Stimulated activated CD4-positive, alpha-beta T cell treated with anti-CD3 and anti-CD28 coated beads, Interleukin-4, amount 100 ng/mL, for 4 hours (primary cell): ENCODE measurements at places on chromosomes 1 and 21.

DNA sequence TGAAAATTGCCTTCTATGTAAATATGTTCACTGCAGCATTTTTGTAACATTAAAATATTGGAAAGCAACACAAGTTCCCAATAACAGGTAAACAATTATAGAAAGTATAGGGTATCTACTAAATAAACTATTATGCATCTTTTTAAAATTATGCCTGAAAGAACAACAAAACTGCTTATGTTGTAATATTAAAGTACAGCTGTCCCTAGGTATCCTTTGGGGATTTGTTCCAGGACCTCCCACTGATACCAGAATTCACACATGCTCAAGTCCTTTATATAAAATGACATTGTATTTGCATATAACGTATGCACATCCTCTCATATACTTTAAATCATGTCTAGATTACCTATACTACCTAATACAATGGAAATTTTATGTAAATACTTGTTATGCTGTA is 121.8 kb upstream of the TNFSF4 start:
- DNase-seq = no peak

GRCh38 chr1:13813398-13814012 is 113.5 kb downstream of the PRDM2 start:
- peak; percentile 65 for DNase-seq

DNA sequence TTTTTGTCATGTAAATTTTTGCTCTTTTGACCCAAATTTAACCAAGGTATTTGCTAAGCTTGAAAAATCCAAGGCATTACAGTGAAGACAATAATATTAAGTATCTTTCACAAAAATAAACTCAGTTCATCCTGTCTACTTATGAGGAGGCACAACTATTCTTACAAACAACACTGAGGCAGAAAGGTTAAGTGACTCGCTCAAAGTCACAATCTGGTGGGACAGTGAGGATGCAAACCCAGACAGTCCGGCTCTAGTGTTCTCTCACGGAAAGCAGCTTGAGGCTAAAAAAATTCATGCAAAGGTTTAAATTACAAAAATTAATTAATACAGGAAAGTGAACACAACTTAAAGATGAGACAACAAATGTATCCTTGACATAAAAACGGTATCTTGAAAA is 125.3 kb downstream of the SIPA1L2 start:
- no peak for DNase-seq

GRCh38 chr1:991895-992294 is 8.0 kb downstream of the HES4 start:
- DNase-seq = no peak

DNA sequence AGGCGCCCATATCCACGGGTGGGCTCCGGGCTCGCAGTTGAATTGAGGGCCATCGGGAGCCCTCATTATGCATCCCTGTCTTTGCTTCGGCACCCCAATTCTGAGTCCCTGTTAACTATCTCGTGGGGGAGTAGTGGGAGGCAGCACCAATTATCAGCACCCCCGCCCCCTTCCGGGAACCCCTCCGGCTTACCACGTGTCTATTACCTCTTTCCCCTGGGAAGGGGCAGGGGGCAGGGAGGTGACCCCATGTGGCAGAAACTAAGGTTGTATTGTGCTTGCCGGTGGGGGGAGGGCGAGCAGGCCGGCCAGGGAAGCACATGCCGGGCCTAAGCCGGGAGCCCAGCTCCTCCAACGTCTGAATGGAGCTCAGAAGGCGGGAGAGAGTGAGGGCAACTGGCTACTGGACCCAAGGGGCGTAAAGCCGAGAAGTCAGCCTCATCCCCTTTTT is 1.0 kb downstream of the LIN28A start:
- no peak for DNase-seq

DNA sequence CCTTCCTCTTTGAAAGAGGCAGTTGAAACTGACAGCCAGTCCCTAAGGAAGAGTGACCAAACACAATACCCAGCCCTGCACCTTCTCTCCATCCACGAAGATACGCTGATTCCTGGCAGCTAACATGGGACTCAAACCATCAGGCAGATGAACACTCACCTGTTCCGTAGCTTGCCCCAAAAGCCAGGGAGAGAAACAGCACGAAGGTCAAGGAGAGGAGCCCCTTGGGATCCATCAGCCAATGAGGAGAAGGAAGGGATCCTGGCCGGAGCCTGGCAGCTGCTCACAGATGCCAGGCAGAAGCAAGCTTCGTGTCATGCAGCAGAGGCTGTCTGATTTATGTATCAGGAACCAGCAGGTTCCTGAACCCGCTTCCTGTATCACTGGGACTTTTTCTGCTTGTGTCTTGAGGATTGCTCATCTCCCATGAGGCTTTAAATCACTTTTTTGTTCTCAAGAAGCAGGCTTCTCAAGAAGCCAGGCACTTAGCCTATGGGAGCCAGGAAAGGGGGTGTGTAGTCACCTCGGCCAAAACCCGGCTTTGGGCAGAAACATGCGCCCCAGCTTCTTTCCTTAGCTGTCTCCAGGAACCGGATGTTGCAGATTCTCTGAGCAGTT is at the start of gene SLAMF1:
TSS of gene SLAMF1 (minus strand) at position 334 of the 618 bp plus-strand sequence. CDS start at position 235, 99 bp downstream.
- DNase-seq = peak; percentile 49

DNA sequence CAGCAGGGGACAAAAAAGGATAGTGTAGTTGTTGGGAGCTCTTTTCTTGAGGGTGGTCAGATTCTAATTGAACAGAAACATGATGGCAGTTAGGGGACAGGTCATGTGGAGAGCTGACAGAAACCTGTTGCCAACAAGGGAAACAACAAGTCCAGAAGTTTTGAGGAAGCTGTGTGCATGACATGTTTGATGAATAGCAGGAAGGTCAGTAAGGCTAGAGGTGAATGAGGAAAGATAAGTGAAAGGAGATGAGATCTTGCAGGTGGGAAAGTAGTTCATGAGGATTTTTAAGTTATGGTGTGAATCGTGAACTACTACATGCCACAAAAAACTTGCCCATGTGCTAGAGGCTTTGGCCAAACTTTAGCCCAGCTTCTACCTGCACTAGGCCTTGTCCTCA is 1817.4 kb downstream of the MRPL39 start:
- DNase-seq = no peak

DNA sequence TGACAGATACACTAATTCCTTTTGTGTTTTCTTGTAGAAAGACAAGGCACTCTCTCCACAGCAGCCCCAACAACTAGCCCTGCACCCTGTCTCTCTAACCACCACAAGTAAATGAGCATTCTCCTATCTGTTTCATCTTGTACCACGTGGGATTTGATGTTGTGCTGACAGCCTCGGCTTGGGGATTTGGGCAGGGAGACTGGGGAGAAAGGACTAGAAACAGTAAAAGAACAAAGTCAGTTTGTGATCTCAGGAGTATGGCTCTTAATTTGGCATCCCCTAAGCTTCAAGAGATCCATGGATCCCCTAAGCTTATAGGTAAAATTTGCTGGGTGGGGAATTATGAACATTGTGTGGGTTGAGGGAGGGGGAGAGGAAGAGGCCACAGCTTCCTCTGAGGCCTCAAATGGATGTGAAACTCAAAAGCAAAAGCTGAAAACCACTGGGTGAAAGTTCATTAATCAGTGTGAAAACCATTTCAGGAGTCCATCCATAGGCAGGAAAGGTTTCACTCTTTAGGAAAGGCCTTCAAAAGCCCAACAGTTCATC is 3.1 kb downstream of the C1orf162 start:
- peak; percentile 15 for DNase-seq

GRCh38 chr21:41677671-41678015 is 89.2 kb downstream of the RIPK4 start:
- no peak for DNase-seq

DNA sequence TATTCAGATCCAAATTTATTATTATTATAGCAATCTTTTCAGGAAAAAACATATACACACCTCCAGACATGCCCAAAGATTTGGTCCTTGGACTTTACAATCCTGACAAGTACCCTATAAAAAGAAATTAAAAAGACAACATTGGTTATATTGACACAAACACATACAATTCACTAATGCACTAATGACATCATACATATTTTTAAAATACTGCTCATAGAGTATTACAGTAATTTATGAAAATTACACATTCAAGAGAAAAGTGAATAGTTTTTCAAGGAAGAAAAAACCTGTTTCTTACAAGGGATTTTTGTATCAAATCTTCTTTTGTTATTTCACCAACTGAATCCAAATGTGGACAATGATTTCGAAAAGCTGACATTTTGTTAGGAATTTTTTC is 18.3 kb downstream of the USP33 start:
- DNase-seq = no peak

DNA sequence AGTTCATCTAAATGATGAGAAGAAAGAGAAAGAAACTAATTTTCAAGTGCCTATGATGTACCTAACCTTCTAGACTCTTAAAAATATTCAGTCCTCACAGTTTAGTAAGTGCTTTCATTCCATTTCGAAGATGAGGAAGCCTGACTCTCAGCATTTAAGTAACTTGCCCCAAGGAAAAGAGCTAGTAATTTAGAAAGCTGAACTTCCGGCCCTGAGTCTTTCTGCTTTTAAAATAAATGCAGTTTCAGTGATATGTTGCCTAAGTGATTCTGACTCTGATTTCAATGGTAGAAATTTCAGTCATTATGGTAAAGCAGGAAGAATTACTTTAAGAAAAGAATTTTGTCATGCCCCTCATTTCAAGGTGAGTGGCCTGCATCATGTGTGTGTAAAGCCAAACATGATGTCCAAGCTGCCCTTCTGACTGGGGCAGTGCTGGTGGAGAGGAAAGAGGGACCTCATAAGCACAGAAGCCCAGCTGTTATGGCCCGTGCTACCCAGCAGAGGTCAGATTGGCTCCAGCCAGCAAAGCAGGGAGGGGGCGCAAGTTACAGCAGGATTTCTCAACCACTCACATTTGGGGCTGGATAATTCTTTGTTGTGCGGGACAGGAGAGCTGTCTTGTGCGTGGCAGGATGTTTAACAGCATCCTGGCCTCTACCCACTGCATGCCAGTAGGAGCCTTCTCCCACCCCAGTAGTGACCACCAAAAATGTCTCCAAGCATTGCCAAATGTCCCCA is 10.7 kb downstream of the ATP1A4 start:
- DNase-seq = no peak

DNA sequence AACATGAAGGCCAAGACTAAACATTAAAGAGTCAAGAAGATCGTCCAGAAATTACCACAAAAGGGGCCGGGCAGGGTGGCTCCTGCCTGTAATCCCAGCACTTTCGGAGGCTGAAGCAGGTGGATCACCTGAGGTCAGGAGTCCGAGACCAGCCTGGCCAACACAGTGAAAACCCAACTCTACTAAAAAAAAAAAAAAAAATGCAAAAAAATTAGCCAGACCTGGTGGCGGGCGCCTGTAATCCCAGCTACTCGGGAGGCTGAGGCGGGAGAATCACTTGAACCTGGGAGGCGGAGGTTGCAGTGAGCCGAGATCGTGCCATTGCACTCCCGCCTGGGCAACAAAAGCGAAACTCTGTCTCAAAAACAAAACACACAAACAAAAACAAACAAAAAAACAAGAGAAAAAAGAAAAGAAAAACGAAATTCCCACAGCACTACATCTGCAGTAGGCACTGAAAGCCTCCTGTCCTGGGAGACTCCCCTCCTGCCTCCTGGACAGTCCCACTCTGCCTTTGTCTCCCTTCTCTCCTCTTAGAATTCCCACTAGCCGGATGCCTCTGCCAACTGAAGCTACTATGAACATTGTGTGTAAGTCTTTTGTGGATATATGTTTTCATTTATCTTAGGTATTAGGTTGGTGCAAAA is 17.7 kb upstream of the RIPK4 start:
- DNase-seq = no peak

- DNase-seq = no peak
These were observed 1.1 kb downstream of the MGST3 start for GRCh38 chr1:165632152-165632469.

DNA sequence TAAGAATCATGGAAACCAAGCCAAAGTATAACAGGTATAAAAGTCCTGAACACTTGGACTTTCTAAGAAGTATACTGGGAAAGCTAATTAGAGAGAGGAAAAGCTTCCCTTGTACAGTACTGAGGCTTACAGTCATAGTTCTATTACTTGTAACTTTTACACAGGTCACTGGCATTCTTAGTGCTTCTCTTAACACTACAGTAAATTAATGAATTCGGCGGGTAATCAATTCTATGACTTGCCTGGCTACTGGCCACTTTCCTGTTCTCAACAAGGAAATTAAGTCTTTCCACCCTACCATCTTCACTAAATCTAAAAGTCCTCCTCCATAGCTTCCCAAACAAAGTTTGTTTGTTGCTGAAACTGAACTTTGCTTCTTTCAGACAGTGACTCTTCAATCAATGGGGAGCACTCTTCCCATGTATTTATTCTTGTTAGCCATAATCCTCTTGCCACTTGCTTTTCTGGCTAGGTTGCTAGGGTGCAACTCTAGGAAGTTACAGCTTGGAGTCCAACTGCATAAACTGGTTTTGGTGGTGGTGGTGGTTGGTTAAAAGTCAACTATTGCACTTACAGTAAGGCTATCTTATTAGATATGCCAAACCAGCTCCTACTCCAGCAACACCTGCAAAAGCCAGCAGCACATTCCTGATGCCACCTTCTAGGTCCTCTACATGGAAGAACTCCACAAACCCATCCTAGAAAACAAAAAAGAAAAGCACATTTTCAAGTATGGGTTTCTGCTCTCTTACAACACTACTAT is 2.4 kb downstream of the MCL1 start:
- no peak for DNase-seq

DNA sequence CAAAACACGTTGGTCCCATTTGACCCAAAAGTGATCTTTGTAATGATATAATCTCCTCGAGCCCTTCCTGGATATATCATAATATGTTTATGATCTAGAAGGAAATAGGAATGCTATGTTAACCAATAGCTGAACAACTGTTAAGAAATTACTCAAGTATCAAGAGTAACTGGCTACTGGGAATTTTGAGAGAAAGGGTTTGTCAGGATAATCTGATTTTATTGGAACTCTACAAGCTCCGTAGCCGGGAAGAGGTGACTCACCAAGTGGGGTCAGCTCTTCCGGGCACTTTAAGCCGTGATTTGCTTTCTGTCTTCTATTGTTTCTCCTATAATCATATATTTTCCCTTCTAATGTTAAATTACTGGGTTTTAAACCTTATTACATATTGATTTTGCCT is 250.5 kb upstream of the POGK start:
- DNase-seq = no peak

DNA sequence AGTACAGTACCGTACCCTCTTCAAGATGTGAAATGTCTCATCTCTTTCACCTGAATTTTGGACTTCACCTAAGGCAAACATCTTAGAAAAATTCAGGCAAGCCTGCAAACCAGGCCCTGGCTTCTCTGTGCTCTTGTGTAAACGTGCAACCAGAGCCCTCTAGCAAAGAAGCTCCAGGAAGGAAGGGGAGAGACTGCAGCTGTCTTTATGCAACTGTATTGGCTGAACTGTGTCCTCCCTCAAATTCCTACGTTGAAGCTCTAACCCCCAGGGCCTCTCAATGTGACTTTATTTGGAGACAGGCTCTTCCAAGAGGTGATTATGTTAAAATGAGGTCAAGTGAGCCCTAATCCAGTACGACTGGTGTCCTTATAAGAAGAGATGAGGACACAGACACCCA is 60.3 kb downstream of the SLC45A1 start:
- no peak for DNase-seq

DNA sequence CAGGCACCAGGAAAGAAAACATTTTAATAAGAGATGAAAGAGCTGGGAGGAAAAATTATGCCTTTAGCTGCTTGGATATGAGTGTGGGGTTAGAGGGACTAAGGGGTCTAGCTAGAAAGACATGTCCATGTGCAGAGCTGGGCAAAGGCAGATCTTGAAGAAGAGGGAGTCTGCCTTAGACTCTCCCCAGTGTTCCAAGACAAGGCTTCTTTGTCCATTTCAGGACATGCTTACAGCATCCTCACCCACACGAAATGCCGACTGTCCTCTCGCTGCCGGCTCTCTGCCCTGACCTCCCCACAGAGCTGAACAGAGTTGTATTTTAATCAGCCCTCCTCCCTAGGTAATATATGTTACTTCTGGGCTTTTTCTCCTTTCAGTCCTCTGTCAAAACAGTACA is 100.7 kb upstream of the ATP1B1 start:
- DNase-seq = no peak
